ENCODE measurements at places on chromosomes 3 and 15.

DNA sequence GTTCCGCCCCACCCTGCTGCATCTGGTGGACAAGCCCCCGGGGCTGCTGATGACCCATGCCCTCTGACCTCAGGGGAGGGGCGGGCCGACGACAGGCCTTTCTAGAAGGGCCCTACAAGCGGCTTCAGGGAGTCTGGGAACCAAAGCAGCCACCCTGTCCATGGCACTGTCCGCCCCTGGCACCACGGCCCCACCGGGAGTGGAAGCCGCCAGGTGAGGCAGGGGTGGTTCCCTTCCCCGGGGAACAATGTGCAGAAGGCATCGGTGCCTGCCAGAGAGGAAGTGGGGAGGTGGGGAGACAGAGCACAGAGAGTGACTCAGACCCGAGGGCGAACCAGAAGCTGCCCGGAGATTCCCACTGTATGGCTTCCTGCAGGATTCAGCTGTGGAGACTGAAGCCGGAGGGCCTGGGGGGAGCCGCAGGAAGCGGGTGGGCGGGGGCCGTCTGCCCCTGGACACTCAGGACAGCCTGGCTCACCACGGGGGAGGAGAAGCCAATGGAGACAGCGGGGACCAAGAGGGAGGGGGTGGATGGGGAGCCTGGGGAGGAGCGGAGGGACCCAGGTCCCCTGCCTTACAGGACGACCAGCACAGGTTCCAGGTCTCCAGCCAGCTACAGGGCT is 134.0 kb downstream of the TPRA1 start:
- no peak for DNase-seq

- no peak for DNase-seq
These were observed 36.4 kb downstream of the EXOG start for GRCh38 chr3:38532529-38532928.

DNA sequence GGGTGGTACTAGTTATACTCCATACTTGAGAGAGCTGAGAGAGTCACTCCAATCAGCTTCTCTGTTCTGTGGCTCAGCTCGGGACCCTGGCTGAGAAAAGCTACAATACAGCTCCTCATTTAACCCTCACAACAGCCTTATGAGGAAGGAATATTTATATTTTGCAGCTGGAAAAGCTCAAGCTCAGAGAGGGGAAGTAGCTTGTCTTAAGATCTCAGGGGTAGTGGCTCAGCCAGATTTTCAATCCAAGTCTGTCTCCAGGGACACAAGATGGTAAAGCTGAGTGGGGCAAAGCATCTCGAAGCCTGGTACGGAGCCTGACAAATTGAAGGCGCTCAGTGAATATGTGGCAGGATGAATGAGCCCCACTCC is 14.8 kb downstream of the SCAMP2 start:
- DNase-seq: no peak

- DNase-seq: no peak
These were observed 29.0 kb downstream of the ADIPOQ start for GRCh38 chr3:186871403-186871924.

GRCh38 chr3:42224178-42224577 is 41.8 kb downstream of the CCK start:
- DNase-seq: no peak
